ENCODE measurements at places on chromosomes 2 and 18. TPM values are rescaled to one million over a fixed set of nuclear protein-coding genes. Genes with fewer than 3 reads are reported as not detected.

GRCh38 chr2:100731535-100731981 is 88.4 kb upstream of the NPAS2 start:
- peak overlapping the region; percentile 50 for H3K27ac ChIP-seq
- no peak overlapping the region for H3K4me3 ChIP-seq
- H3K4me1 ChIP-seq = peaks cover 17% of the 10 kb centered on the region

DNA sequence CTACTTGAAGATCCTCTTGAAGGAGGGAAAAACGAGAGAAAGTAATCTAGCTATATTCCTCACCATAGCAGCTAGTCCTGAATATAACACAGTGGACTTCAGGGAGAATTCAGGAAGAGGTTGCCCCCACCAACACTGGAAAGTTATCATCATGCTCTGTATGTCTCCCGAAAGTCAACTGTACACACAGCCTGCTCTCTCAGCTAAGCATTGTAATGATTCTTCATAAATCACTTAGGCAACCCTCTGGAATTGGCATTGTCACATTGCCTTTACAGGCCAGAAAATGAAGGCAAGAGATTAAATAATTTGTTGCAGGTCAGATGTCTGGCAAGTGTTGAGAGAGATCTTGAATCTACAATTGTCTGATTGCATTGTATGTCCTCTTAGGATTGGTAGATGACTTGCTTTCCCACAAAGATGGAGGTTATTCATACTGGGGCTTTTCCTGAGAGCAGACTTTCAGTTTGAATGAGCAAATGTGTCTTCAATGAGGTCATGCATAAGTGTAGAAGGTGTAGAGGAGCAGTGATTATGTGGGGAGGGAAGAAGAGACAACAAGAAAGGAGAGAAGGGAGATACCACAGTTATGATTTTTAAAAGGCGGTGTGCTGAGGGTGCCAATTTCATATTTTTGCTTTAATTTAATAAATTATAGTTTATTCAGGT is 667.2 kb downstream of the DCDC2C start:
- no peak overlapping the region for H3K4me3 ChIP-seq
- H3K27me3 ChIP-seq = no peaks in the 10 kb centered on the region
- no peaks in the 10 kb centered on the region for H3K36me3 ChIP-seq

DNA sequence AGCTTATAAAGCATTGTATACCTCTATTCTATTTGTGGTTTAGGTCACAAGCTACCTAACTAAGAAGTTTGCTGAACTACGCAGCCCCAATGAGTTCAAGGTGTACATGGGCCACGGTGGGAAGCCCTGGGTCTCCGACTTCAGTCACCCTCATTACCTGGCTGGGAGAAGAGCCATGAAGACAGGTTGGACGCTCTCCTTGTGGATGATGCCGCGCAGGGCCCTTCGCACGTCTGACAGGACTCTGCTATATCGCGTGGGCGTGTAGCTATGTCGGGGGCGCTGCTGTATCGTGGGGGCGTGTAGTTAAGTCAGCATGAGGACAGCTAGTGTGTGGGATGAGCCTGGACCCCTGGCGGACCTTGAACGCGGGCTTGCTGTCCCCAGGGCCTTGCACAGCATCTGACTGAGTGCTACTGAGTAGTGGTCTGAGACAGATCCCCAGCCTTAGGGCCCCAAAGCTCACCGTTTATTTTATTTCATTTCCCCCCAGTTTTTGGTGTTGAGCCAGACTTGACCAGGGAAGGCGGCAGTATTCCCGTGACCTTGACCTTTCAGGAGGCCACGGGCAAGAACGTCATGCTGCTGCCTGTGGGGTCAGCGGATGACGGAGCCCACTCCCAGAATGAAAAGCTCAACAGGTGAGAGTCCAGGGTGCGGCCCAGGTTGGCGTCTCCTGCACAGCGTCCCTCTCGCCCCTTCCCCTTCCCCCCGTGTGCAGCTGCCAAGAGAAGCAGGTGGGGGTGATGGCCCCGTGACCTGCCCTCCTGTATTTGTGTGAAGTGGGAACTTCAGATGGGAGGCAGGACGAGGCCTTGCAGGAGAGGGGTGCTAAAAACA is 15.6 kb upstream of the CNDP1 start:
- H3K4me3 ChIP-seq = no peak overlapping the region
- peaks cover 4% of the 10 kb centered on the region for H3K36me3 ChIP-seq
- no peaks in the 10 kb centered on the region for H3K4me1 ChIP-seq
- H3K27ac ChIP-seq = no peak overlapping the region

DNA sequence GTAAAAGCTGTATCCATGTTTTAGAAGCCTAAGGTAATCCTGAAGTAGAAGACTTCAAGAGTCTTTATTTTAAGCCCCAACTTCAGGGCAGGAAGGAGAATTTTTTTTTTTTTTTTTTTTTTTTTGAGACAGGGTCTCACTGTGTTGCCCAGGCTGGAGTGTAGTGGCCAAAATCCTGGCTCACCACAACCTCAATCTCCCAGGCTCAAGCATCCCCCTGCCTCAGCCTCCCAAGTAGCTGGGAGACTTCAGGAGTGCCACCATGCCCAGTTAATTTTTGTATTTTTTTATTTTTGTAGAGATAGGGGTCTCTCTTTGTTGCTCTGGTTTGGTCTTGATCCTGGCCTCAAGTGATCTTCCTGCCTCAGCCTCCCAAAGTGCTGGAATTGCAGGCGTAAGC is 3.3 kb upstream of the RNF152 start:
- H3K27ac ChIP-seq = peak overlapping the region; percentile 46
- H3K4me3 ChIP-seq = no peak overlapping the region
- H3K36me3 ChIP-seq = peaks cover 1% of the 10 kb centered on the region
- DNase-seq = no peak

The TMEFF2 gene
- 5.4 TPM for polyA plus RNA-seq
